Glomerular endothelial cell (primary cell): ENCODE measurements at places on chromosomes 3 and 15. TPM values are rescaled to one million over a fixed set of nuclear protein-coding genes. Genes with fewer than 3 reads are reported as not detected.

The NEK11 gene
- 2.3 and 6.7 TPM in 2 replicates for total RNA-seq

The PTH1R gene
- not detected in 2 replicates for total RNA-seq

The PRR20G gene
- not detected in 2 replicates for total RNA-seq

DNA sequence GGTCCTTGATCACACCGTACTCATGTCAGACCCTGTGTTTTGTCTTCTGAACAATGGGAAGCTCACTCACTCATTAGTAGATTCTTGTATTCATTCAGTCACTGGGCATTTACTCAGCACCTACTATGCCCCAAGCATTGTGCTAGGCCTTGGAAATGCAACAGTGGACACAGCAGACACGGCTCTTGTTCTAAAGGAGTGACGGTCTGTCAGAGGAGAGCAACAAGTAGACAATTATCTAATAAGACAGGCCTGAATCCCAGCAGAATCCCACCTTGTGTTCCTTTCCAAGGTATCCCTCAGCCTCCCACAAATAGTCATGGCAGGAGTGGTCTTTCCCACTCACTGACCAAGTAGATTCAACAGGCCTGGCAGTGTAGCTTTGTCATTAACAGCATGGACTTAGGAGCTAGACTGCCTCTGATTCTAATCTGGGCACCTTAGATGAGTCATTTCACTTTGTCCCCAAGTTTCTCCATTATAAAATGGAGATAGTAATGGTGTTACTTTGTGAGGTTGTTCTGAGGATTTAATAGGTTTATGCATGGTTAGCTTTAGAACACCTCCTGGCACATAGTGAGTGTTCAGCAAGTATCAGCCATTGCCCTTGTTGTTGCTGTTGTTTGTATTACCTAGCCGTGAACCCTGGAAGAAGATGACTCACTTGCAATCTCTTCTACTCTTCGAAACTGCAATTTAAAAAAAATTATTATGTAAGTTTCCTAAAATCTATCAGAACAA, 69.1 kb downstream of the SSUH2 start:
- no peak for DNase-seq

DNA sequence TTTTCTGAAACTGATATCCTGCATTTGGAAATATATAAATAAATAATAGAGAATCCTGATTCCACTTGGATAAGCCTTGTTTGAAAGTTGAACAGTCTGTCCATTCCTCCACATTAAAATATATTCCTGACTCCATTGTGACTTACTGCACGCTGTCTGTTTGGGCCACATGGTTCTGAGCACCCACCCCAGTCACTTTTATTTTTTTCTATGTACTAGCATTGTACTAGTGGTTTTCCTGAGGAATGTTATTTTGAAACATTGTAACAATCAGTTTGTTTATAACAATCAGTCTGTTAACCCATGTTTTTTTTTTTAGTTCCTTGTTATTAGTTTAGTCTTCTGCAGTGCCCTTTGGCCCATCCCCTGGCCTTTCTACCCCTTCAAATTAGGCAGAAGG, 87.4 kb upstream of the CCNL1 start:
- no peak for DNase-seq

DNA sequence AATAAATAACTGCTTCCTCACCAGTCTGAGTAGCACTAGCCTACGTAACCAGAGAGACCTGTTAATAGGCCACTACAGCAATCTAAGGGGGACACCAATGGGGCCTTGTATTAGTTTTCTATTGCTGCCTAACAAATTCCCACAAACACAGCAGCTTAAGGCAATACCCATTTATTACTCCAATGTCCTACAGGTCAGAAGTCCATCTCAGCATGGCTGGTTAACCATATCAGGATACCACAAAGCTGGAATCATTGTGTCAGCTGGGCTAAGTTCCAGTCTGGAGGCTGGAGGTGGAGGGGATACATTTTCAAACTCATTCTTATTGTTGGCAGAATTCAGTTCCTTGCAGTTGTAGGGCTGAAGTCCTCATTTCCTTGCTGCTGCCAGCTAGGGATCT, 331.9 kb downstream of the ULK4 start:
- DNase-seq = no peak

DNA sequence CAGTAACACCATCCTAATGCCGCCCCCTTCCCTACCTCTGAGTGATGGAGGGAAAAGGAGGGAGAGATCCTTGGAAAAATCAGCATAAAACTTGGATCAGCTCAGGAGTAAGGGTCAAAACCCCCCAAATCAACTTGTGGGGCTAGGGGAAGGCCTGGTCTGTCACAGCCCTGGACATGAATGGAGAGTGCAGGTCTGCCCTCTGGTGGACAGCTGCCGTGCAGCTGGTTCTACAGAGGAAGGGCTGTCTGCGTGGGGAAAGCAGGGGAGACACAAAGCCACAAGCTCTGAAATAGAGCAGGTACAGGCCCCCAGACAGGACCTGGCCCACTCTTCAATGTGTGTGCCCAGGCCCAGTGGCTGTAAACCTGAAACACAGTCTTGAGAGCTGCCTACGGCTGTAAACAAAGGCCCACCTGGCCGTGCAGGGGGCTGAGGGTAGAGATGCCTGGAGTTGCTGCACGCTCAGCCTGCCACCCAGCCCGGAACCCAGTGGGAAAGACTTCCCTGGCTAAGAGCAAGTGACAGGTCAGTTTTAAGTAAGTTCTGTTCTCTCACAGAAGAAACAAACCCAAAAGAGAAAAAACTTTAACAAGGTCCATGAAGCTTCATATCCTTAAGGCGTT, 16.4 kb downstream of the CLK3 start:
- no peak for DNase-seq

DNA sequence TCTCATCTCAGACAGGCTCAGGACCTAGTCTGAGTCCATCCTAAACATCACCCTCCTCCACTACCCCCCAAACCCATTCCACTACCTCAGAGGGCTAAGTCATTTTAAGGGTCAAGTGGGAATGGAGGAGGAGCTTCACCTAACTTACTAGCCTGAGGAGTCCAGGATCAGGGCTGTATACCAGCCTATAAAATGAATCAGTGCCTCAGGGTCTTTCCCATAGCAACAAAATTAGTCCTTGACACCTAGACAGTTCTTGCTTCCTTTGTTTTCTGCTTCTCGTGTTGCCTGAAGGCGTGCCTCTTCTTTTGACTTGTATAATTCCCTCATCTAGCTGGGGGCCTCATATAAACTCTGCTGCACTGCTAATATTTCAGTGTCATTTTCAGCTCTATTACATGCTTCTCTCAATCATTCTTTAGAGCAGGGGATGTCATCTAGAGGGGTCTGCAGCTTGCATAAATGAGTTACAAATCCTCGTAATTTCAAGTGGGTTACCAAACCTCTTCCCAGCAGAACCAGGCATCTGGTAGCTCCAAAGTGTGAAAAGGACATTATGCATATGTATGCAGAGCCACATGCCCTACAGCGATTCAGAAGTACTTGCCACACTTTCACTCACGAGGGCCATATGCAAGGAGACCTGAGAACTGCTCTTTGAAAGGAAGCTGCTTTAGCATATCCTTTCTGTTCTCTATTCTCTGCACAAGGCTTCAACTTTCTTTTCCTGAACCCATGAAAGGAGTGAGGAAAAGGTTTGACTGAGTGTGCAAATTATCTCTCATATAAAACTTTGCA, 311.7 kb upstream of the SEMA6D start:
- no peak for DNase-seq

- no peak for DNase-seq
These were observed 47.6 kb upstream of the TRPM1 start for GRCh38 chr15:31149088-31149505.

- no peak for DNase-seq
These were observed 61.8 kb upstream of the SCN5A start for GRCh38 chr3:38711321-38711720.

DNA sequence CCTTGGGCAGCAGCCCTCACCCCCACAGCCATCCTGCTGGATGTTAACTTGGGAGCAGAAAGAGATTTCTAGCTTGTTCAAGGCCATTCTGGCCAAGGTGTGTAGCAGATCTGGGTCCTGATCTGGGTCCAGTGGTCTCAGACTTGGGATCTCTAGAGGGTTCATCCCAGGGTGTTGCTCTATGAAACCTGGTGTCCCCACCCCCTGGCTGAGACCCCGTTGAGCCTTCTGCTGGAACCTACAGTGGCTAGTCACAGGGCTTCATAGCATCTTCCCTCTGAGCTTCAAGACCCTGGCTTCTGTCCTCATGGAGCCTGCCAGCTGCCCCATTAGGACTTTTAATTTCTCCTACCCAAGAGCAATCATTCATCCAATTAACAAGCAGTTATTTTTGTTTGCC, 64.3 kb downstream of the EPHB1 start:
- DNase-seq = no peak
